Daoy (cell line): ENCODE measurements at places on chromosomes 3 and 15.

DNA sequence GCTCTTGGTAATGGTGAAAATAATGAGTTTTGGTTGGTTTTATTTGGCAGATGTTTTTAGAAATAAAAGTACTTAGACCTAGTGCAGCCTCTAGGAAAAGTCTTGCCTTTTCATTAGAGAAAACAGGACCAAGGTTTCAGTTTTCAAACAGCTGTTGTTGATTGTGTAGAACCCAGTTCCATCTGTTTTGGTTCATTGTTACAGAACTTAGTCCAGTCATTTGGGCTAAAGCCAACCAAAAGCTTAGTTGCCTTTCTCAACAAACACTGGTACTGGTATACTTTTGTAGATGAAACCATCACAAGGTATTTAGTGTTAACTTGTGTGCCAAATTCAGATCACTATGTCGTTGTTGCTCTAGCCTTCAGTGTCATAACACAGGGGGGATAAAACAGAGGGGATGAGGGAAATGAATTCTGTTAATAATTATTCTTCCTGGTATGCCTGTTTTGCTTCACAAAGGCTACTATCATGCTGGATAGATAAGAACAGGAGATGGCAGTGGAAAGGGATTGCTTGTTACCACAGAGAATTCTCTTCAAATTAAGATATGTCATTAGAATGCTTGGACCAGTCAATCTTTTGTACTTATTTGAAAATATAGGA is 12.6 kb upstream of the APH1B start:
- DNase-seq, result no peak

DNA sequence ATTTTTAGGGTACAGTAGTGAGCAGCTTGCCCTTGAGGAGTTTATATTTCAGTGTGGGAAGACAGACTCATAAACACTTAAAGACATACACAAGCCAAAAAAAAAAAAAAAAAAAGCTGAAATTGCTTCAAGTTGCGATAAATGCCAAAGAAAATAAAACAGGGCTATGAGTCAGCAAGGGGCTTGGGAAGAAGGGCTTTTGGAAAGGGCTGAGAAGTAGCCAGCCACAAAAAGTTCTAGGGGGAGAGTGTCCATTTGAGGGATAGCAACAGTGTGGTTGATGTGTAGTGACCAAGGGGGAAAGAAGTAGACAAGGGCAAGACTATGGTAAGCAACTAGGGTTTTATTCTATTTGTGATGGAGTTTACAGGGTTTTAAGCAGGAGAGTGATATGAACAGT is 185.5 kb downstream of the ADAMTS9 start:
- peak; percentile 36 for DNase-seq

DNA sequence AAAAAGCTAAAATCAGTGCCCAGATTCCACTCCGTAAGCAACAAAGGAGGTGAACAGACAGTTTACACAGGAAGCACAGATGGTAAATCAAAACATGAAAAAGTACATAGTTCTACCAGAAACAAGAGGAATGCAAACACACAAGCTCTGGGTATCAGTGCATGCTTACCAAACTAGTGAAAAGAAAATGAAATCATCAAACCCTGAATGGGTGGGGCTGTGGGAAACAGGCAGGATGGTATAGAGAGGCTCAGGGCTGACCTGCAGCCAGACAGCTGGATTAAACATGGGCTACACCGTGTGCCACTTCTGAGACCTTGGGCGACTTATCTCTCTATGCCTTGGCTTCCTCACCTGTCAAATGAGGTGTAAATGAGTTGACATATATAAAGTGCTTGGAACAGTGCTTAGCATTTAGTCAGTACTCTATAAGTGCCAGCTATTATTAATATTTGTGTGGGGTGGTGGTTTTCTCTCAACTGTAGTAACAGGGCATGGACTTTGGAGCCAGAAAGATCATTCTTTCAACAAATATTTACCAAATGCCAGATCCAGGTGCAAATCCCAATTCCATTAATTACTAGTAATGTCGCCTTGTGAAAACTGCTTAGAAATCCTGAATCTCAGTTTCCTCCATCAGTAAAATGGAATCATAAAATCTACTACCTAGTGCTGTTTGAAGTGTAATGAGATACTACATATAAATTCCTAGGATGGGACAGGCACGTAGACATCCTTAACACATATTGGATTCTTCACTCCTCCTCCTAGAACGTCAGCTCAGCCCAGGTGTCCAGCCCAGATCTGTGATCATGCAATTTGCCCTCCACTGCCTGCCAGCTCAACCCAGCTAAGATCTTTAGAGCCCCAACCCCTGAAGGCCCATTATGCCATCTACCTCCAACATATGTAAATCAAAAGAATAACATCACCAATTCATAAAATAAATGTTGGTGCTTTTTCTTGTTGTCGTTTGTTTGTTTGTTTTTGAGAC is 55.5 kb upstream of the SMAD3 start:
- DNase-seq, result no peak

- no peak for DNase-seq
Observed at GRCh38 chr3:126900859-126901540, 81.9 kb upstream of the PLXNA1 start.

DNA sequence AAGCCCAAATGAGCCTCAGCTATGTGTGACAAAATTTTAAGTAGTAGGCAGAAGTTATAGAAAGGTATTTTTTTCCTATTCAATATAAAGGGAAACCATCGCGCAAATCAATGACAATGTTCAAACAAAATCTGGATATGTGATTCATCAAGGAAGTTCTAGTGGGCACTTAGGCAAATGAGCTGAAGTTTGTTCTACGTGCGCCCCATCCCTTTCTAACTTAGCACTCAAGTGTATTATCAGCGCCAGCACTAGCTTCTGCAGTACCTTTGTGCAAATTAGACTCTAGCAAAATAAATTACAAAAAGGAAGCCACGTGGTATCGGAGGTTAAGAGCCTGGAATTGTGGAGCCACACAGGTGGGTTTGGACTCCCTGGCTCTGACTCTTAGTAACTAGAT is 91.1 kb downstream of the TBL1XR1 start:
- no peak for DNase-seq

DNA sequence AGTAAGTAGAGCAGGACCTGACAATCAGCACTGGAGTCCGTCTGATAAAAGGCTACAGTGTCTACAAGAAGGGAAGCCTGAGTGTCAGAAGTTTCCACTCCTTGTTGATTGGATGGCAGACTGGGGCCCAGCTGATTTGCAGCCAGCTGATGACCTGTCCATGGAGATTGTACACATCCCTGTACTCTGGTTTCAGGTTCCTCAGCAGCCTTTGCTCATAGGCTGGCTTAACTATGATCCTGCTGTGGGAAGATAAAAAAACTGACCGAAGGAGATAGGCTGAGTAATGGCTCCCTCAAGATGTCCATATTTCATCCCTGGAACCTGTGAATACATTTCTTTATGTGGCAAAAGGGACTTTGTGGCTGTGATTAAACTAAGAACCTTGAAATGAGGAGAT is 11.7 kb upstream of the LACTB start:
- DNase-seq, result peak; percentile 41

GRCh38 chr15:72534523-72534922 is 60.4 kb downstream of the ARIH1 start:
- no peak for DNase-seq

- DNase-seq, result no peak
Observed at GRCh38 chr3:180332608-180333007, 269.4 kb upstream of the TTC14 start.

DNA sequence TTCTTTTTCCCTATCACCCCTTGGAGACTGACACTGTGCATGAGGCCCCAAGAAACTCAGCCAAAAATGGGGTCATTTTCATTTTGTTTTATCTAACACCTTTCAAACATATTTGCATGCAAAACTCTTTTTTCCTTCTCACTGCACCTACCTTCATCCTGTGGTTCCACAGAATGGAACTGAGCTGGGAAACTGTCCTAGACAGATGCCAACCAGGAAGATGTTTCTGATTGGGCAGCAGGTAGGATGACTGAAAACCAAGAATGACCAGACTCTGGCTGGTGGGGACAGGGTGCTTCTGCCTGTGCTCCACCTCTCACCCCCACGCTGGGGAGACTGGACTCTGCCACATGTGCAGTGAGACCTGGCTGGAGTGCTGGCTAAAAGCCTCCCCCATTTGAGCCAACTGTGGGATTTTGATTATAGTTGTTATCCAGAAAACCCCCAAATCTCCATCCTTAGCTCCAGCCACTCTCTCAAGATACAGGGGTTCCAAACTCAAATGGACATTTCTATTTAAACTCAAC is 5.2 kb downstream of the PPIB start:
- no peak for DNase-seq

GRCh38 chr15:29773816-29774215 is 48.5 kb downstream of the TJP1 start:
- DNase-seq, result no peak

- DNase-seq, result no peak
Observed at GRCh38 chr15:38662033-38662802, 97.6 kb upstream of the RASGRP1 start.
